ENCODE measurements at places on chromosomes 7 and 10.
A peak's percentile ranks its signal among the peaks of the same experiment; 100 is the strongest.

- DNase-seq, result no peak
Measured at GRCh38 chr7:132203021-132203420, 373.2 kb downstream of the PLXNA4 start.

DNA sequence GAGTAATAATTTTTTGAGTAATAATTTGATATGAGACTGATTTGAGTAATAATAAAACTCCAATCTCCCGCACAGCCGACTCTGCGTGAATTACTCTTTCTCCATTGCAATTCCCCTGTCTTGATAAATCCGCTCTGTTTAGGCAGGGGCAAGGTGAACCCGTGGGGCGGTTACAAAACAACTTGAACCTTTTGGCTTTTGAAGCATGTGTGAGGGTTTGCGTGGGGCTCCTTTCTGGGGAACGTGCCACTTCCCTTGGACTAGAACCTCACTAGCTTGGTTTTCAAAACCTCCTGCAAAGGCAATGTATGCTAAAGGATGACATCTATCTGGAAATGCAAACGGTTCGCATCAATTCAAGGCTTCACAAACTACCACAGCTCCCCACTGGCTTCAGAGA is 1.5 kb downstream of the CRPPA start:
- no peak for DNase-seq

DNA sequence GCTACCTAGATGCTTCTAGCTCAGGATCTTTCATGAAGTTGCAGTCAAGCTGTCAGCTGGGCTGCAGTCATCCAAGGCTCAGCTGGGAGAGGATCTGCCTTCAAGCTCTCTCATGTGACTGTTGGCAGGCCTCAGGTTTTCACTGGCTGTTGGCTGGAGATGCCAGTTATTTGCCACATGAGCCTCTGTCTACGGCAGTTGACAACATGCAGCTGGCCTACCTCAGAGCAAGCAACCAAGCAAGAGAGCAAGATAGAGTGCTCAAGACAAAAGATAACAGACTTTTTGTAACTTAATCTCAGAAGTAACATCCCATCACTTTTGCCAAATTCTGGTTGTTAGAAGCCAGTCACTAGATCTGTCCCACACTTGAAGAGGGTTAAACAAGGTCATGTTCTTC is 125.8 kb downstream of the TPST1 start:
- peak; percentile 27 for DNase-seq

DNA sequence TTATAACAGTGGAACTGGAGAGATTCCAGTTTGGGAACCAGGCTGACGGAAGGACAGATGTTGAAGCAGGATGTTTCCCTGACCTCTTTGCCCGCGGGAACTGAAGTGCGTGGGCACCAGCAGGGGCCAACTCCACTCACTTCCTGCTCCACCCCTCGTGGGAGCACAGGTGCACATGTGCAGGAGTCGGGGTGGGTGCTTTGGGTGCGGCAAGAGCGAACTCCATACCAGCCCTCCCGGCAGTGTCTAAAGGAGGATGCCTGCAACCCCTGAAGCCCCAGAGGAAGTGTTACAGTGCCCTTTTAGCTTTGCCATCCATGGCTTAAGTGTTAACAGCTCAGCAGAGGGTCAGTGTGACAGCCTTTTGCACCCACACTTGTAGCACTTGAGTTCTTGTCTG is 27.4 kb upstream of the UBE3C start:
- DNase-seq, result no peak

DNA sequence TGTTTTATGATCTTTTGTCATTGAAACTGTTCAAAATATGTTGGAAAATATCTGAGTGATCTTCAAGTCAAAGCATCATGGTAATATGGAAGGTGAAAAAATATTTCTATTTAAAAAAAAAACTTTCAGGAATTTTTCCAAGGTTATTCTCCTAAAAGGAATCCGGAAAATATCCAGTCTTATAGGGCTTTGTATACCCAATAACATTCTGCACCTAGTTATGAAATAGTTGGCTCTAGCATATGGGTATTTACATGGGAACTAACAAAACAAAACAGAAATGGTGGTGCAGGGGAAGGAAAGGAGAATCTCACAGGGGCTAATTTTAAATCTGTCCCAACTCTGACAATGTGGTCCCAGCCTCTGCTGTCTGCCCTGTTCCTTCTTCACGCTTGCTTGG is 167.1 kb upstream of the RHEB start:
- DNase-seq, result no peak

DNA sequence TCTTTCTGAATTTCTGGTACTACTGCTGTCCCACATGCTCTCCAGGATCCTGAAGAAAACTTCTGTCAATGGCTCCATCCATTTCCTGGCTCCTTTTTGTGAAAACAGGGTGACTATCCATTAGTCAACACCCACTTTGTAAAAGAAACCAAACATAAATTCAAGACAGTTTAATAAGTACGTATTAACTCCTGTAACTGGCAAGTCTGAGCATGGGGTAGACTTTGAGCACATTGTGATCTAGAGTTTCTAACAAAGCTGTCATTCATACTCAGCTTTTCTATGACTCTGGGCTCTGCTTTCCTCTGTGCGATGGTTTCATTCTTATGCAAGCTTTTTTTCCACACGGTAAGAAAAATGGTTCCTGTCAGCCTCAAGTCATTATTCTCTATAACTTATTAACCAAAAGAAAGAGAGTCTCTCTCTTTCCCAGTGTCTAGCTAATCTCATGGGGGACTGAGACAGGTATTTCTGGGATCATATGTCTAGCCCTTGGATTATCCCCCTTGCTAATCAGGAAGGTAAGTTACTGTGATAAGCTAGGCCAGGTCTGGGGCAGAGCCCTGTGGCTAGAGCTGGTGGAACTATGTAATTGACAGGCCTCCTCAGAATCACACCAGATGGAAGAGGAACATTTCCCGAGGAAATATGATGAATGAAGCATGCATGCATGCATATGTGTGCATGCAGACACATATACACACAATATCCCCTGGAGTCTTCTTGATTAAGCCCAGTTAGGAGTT is 98.5 kb downstream of the GNAI1 start:
- no peak for DNase-seq

DNA sequence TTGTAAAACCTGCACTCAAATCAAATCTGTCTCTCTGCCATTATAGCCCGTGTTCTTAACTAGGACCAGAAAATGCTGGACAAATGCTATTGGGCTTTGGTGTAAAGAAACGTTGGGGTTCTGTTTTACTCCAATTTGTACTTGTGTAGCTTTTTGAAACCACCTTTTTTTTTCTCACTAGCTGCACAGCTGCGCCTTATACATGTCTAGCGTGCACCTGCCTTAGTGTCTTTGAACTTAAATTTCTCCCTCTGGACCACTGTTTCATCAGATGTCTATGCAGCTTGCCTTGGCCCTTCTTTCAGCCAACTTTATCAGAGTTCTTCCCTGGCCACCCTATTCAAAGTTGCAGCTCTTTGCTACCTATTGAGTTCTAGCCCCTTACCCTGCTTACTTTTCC is 7.1 kb downstream of the LIPM start:
- no peak for DNase-seq

DNA sequence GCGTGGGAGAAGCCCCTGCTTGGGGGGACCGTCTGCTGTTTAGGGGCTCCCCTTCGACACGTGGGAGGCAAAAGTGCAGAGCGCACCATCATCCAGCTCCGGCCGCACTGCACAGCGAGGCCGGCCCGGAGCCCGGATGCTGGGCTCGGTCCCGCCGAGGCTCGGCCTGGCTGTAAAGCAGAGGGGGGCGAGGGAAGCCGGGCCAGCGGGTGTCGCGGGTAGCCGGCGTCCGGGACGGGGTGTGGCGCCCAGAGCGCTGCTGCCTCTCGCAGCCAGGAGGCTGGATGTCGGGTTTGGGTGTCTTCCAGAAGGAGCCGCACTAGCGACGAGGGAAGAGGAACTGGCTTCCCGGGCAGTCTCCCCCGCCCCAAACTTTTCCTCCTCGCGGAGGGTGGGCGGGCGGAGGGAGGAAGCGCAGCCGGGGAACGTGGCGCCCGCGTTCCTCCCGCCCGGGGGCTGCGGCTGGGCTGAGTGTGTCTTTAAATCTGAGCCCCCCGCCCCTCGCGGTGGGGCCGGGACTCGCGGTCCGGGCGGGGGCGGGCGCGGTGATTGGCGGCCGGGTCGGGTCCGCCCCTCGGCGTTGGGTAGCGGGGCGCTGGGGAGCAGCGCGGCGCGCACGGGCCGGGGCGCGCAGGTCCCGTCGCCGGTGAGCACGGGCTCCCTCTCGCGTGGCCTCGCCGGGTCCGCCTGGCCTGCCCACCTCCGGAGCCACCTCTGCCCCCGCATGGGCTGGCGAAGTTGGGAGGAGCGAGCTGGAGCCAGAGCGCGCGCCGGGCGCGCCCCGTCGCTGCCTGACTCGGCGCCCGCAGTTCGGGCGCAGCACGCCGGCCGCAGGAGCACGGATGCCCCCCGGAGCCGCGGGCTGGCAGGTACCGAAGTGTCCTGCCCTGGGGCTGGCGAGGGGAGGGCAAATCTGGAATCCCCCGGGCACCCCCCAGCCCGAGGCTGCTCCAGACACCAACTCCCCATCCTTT is at the start of gene PALD1:
Gene PALD1, plus strand, starts transcription at position 577 of the 974 bp plus-strand sequence. CDS start 47,185 bp downstream, outside the sequence.
- DNase-seq, result no peak

- DNase-seq, result no peak
Measured at GRCh38 chr7:24057243-24057642, 226.7 kb upstream of the NPY start.

DNA sequence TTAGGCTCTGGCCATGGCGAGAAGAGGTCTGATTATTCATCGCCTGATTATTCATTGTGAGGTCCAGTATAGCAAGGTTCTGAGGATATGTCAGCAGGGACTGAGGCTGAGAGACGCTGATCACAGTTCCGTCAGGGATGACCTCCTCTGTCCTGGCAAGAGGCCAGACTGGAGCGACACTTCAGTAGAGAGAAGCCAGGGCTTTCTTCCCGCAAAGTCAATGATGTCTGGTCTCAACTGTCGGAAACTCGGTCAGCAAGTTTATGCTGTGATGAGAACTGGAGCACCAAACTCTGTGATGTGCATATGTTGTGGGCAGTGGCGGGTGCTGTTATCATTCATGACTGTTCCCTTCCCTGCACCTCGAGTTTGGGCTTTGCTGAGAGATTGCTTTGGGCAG is 29.0 kb upstream of the GNA12 start:
- DNase-seq, result no peak

GRCh38 chr10:62590306-62590705 is 214.2 kb upstream of the ADO start:
- no peak for DNase-seq

DNA sequence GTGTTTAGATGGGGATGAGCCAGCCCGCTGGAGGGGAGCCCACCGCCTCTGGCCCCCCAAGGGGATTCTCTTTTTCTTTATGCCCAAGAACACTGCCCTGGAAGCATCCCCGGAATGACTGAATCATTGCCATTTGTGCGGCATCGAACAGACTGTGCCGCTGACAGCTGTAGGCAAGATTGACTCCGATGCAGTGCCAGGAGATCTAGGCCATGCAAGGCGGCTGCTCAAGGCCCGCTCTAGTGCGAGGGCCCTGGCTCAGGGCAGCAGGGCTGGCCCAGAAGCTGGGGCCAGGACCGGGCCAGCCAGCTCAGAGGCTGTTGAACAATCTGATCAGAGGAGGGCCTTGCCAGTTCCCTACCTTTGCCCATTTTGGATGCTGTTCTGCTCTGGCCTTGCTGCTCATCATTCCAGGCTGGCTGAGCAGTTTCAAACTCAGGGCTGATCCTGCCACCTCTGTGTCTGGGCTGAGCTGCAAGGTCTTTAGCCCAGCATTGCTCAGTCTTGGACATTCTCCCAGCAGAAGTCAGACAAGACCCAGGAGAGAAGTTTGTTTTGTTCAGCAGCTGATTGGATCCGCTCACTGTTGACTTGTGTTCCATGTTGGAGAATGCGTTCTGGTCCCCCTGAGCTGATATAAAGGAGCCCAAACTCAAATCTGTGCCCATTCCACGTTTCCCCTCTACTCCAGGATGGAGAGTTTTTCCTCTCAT is 485.3 kb upstream of the GALNT17 start:
- no peak for DNase-seq

DNA sequence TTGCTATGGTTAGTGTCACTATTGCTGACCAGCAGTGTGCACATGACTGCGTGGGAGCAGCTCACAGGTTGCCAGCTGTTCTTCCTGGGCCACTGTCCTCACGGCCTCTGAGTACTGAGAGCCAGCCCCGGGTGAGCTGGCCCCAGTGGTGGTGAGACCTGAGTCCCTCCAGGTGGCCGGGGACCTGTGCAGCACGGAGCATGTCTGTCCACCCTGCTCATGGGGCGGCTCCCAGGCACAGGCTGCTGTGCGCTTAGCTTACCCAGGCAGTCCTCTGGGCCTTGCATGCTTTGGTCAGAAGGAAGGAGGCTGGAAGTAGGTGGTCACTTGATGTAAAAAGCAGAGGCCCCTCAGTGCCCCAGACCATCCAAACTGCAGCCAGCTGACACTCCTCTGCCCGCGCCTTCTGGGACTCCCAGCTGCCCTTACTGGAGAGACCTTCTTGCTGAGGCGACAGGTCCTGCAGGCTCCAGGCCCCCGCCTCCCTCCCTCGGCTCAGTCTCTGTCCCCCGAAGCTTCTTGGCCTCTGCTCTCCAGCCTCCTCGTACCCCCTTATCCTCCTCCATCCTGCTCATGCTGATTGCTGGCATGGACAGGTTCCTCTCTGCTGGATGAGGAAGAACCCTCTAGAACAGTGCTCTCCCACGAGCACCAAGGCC is 30.9 kb upstream of the DPYSL4 start:
- no peak for DNase-seq

- DNase-seq, result no peak
Measured at GRCh38 chr10:70863470-70864160, 24.8 kb downstream of the PCBD1 start.

DNA sequence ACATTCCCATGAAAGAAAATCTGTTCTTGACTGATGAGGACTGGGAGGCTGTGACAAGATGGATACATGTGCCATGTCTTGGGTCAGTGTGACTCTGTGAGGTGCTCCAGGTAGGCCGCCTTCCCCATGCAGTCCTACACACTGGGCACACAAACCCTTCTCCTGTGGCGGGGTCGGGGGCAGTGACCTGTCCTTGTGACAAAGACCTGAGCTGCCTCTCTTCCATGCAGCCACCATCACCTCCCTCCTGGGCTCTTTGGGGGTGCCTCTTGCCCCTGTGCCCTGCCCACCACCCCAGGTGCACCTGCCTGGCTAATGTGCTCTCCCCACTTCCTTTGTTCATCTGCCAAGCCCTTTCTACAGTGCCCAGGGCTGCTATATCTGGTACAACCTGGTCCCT is 35.7 kb upstream of the DMBT1 start:
- no peak for DNase-seq

DNA sequence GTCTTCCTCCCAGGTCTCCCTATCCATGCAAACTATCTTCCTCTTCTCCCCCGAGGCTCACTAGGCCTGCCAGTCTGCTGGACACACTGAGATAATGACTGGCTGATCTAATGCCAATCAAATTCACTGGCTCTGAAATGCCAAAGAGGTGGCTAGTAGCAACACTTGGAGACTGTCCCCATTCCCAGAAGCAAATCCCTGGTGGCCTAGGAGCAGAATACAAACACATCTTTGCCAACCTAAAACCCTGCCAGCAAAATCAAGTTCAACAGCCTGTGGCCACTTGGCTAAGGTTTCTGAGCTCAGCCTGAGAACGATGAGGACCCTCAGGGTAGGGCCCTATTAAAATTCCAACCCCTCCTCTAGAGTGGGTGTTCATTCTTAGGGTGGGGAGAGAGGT is 46.6 kb downstream of the SH3PXD2A start:
- no peak for DNase-seq

- DNase-seq, result no peak
Measured at GRCh38 chr10:43653746-43654145, 5.1 kb upstream of the ZNF32 start.

- no peak for DNase-seq
Measured at GRCh38 chr10:43074409-43074808, 2.5 kb upstream of the RET start.

- DNase-seq, result no peak
Measured at GRCh38 chr7:108246227-108246837, 116.2 kb upstream of the LAMB4 start.

Data from NCI-H2107 (cell line).